ENCODE measurements at places on chromosomes 3 and 15.

- DNase-seq: no peak
Measured at GRCh38 chr3:385151-385550, 188.6 kb downstream of the CHL1 start.

DNA sequence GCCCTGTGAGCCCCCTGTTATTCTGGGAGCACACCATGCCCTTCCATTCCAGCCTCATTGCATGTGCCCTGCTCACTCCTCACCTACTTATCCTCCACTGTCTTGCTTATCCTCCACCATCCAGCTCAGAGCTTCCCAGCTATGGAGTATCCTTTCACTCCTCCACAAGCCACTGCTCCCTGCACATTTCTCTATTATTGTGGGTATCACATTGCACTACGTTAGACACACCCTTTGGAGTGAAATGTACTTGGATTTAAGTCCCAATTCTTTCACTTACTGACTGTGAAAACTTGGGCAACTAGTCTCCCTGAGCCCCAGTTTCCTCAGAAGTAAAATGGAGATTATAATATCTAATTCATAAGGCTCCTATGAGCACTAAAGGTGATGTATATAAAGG, 4.3 kb downstream of the MASP1 start:
- DNase-seq: no peak

DNA sequence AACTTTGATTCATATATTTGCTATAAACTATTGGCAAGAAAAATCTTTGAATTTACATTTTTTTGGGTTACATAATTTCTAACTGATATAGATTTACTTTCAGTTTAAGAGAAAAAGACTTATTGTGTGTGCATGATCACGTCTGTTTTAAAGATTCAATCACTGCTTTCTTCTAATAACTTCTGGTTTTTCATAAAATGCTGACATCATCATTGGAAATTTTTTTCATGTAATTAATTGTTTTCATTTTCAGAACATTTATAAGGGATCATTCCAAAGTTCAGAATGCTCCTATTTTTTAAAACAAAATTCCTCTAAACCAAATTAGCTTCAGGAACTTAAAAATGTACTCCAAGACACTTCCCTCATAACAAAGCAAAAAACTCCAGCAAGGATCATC, 500.7 kb upstream of the GBE1 start:
- DNase-seq: no peak

DNA sequence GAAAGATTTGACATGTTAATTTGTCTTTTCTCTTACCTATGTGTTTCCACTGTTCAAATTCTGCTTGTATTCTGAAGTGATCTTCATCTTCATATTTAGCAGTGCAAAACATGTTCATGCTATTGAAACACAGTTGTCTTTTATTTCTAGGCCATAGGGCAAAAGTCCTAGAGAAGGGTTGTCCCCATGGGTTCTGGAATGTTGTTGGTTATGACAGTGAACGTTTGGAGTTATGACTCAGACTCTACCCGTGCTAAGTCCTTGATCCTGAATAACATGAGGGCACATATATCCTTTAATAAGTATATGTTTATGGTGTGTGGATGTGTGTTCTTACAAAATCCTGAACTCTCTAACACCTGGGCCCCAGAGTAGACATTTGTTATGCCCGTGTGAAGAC, 23.0 kb upstream of the ARPP21 start:
- DNase-seq: no peak

DNA sequence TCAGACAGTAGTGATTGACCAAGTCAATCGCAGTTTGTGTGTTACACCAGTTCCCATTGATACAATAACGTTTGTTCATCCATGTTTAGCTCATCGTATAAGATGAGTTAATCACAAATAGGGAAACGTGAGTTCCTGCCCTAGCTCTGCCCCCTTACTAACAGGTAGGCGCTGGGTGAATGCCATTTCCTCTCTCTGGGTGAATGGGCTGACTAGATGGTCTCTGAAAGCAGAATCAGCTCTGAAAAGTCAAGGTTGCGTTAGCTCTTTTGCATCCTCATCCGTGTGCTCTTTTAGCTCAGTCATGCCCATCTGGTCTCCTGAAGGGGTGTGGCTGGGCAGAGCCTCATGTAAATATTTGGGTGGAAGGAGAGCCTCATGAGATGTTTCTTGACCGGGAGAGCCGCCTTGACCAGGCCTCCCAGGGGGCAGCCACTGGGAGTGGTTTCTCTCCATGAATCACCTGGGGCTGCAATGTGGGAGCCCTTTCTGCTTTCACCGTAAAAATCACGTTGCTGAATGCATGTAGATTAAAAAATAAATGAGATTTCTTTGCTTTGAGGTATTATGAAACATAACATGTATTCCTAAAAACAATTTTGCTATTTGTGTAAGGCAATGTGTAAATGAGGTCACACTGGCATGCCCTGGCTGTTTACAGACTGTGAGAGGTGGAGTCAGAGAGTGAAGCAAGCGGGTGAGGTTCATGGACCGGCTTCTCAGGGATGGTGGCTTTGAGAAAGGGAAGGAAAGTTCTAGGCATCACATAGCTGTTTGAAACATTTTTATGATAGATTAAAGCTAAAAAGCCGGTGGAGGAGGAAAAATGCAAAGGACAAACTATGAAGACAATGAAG, 108.4 kb upstream of the RASGRP1 start:
- DNase-seq: no peak

DNA sequence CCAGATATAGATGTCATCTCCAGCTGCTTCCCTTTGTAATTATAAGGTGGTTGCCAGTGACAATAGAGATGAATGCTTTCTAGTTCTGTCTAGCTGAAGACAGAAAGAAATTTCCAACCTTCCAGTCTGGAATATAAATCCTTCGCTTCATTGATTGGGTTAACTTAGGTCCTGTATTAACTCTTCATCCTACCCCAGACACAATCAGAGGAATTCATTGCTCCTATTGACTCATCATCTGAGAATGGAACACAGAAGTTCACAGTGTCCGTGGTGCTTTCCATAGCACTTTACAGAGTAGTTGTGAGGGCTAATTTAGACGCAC, 241.4 kb downstream of the NFKBIZ start:
- no peak for DNase-seq

- DNase-seq: no peak
Measured at GRCh38 chr3:129161860-129162271, 1.0 kb upstream of the ISY1 start.

DNA sequence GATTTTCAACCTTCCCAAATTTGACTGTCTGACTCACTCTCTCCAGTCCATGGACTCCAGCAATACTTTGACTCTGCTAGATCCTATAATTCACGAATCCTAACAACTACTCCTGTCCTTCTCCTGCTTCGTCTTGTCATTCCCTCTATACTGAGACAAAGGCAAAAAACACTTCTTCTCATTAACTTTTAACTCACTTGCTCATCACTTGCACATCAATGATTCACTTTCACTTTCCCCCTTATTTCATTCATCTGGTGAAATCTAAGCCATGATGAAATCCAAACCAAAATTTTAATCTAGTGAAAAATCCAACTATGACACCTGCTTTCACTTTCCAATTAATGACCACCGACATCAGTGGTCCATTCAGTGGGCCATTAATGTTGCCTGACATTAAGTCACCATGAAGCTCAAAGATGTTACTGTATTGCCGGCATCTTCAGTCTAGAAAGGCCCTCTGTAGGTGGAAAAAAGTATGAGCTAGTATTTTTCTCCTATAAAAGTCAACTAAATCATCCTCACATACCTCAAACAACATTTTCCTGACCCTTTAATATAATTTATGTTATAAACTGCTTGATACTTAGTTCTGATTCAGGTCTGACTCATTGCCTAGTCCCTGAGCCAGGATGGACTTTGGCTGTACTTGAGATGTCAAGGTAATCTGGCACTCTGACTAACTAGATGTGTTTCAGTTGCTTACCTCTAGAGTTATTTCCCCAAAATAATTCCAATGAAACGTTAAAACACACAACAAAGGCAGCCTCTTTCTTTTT, 158.6 kb downstream of the CNTN6 start:
- no peak for DNase-seq

DNA sequence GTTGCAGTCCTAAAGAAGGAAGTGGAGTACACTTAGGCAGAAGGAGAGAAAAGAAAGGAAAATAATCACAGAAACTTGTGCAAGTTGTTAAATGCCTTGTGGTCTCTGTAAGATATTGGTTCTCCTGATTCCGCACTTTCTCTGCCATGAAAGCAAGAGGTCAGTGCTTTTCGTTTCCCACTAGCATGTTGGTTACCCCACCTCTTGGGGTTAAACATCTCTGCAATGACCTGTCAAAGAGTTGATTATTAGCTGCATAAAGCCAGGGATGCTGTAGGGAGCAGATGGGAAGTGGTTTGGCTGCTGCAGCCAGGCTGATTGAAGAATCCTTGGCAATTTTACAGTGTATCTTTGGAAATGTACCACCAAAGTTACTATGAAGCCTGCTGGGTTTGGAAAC, 33.3 kb downstream of the ZNF609 start:
- no peak for DNase-seq

GRCh38 chr3:70737666-70738290, 425.3 kb upstream of the MDFIC2 start:
- DNase-seq: no peak

- DNase-seq: no peak
Measured at GRCh38 chr3:131723343-131723742, 220.6 kb upstream of the MRPL3 start.

DNA sequence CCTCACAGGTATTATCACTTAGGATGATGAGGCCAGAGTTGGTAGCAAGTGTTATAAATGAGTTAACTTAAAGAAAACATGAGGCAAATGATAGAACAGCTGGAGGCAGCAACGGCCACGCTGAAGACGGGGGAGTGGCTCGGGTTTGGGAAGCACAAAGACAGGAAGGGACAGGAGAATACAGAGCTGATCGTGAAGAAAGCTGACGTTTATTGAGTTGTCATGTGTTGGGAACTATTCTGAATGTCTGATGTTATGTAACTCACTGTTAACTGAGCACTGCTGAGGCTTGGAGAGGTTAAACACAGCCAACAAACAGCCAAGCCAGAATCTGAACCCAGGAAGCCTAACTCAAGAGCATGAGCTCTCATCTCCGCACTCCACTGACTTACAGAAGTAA, 42.3 kb downstream of the FGD5 start:
- no peak for DNase-seq

DNA sequence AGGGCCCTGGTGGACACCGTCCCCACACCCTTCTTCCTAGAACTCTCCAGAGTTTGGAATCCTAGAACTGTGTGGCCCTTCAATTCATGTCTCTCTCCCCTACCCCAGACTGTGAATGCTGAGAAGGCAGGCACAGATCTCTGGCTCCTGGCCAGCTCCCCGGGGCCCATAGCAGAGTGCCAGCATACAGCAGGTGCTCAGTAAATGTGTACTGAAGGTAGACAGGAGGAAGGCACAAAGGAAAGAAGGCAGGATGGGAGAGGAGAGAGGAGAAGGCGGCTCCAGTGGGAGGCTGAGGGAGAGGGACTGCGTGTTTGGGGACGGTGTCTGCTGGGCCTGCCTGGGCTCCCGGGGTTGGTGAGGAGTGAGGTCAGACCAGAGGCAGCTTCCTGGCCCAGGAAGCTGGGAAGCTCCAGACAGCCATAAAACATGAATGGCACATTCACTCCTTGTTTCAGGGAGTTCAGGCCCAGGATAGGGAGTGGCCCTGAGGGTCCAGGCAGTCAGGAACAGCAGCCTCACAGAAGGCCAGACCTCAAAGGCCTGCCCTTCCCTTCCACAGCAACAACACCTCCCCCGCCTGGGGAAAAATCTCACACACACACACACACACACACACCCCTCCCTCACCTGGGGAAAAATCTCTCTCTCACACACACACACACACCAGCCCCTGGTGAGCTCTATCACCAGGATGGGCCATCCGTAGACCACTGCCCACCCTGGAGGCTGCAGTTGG, 137.1 kb upstream of the PRR20G start:
- no peak for DNase-seq

- DNase-seq: no peak
Measured at GRCh38 chr3:6644070-6644929, 216.6 kb upstream of the GRM7 start.

GRCh38 chr3:7423036-7423435, 562.1 kb downstream of the GRM7 start:
- DNase-seq: no peak

GRCh38 chr15:39663704-39664250, 82.9 kb downstream of the THBS1 start:
- no peak for DNase-seq

DNA sequence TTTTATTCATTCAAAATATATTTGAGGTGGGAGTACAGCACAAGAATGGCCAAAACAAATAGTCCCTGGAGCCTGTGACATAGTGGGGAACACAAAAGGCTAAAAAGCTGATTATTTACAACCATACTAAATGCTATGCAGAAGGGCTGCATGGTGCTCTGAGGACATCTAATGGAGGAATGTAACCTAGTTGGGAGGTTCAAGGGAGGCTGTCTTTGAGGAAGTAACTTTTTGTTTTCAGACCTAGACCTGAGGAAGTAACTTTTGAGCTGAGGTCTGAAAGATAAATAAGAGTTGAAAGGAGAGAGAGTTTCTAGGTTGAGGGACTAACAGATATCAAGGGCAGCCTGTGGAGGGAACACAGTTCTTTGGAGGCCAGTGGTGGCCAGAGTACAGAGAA, 34.8 kb upstream of the RASA2 start:
- peak; percentile 35 for DNase-seq

DNA sequence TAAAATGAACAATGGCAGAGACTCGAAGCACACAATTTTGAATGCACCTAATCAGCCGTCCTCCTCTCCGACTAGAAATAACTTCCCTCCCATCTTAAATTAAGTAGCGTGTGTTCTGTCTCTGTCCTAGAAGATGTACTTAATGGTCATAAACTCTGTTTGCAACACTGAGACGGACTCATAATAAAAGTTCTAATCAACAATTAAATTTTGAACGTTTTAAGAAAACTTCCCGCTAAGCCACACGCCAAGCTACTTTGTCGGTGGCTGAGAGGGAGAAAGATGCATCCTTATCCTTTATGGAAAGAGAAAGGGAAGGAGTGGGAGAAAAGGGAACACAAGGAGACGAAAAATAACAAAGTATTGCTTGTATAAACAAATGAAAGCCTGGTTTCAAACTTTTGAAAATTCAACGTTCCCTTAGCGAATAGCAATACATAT, 989 bp downstream of the GNB4 start:
- no peak for DNase-seq

- DNase-seq: no peak
Measured at GRCh38 chr15:72961346-72961745, 90.9 kb upstream of the NEO1 start.

DNA sequence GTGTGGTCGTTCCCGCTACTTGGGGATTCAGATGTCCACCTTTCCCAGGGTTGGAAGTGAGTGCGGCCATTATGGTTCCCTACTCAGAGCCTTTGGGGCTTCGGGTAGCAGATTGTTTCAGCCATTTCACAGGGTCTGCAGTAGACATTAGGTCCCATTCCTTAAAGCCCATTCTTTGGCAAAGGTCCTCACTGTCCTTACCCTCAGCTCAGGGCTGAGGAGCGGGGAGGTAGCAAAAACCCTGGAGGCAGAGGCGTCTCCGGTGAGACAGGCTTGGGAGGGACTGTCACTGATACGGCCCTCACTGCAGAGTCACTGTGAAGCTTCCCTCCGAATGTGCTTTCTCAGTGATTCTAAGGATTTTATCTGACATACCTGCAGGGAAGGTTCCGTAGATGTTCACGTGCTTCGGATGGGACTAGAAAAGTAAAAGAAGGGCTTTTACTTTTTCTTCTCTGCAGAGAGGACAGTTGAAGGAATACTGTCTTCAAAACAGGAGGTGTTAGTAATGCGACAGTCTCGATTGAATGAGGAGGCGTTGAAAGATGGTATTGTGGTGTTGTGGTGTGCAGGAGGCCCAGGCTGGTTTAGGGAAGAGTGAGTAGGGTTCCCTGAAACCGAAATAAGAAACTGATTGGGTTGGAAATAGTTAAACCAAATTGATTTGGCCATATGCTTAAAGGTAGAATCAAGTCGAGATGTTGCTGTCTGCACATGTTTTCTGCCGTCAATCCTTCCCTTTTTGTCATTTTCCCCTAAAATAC, 630 bp downstream of the ATP6V1A start:
- DNase-seq: no peak

GRCh38 chr3:45906681-45907407, 20.5 kb downstream of the CCR9 start:
- DNase-seq: no peak

Measured in NCI-H1436 (cell line).